ENCODE measurements at places on chromosomes 4 and X.

- DNase-seq = no peak
Measured at GRCh38 chrX:70042399-70043371, 7.1 kb downstream of the AWAT2 start.

DNA sequence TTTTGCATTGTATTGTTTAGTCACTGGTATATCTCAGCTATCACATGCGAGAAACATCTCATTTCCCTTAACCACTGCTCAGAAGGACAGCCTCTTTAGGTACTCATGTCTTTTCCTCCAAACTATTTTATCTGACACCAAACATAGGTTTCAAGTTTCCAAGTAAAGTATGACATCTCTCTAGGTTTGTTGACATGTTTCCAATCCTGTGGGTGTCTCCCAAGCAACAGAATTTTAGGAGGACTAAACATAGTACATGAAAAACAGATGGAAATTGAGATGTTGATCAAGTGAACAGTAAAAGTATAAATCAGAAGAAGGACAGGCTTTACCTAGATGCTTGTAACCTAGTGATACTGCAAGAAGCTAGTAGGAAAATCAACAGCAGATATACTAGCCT lies 371.4 kb downstream of the DTHD1 start:
- no peak for DNase-seq

- no peak for DNase-seq
Measured at GRCh38 chr4:118058955-118059354, 24.7 kb downstream of the NDST3 start.

- no peak for DNase-seq
Measured at GRCh38 chr4:86554646-86555045, 39.5 kb upstream of the PTPN13 start.

DNA sequence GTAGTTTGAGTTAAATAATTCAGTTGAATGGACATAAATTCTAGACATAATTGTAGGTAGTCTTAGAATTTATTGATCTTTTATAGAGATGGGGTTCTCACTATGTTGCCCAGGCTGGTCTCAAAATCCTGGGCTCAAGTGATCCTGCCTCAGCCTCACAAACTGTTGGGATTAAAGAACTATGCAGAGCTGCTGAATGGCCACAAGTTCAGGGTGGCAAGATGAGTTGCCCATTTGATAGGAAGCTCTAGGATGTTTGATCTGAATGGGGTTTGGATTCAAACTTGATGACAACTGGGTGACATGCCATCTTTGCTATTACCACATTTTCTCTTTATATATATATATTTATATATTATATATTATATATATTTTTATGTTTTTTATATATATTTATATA lies 3.6 kb downstream of the RPL36A start:
- DNase-seq = no peak

DNA sequence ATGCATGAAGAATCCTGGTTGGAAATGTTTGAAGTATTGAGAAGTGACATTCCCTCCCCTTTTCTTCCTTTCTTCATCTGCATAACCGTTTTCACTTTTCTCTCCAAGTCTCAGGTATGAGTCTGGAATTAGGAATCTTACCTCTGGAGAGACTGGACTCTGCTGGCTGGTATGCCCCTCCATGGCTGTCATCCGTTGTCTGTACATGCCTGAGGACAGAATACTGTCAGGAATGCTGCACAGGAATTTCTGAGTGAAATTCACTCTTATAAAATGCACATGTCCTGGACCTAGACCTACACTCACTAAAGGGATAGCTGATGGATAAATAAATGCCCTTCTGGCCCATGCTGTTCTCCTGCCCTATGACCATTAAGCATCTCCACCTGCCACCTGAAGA lies 179.5 kb downstream of the MSN start:
- no peak for DNase-seq

GRCh38 chr4:41189666-41190065 lies 24.7 kb downstream of the APBB2 start:
- no peak for DNase-seq

DNA sequence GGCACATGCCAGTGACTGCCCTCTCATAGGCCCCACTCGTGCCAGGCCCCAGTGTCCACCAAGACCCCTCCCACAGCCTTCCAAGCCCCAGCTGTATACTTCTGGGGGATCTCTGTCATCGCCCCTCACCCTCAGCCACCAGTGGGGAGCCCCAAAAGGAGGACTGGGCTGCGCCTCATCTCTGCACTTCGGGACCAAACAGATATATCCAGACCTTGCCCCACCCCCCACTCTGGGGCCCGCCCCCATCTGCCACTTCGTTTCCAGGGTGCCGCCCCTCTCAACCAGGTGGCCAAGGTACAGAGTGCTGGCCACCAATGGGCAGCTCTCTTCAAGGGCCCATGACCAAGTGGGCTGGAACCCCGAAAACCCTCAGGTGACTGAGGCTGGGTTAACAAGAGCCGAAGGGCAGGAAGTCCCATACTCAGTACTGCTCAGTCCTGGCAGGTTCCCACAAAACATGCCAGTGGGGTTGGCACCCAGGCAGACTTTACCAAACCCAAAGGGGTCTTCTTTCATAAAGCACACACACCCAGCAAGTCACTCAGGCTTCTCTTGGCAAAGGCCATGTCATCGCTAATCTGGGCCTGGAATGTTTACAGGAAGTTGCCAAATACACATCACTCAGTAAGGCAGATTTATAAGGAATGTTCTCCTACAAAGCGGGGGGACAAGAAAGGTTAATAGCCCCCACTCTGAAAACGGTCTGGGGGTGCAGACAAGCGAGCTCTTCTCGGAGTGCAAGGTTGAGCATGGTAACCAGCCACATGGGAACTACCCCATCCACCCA lies 4.4 kb downstream of the ZFYVE28 start:
- no peak for DNase-seq

DNA sequence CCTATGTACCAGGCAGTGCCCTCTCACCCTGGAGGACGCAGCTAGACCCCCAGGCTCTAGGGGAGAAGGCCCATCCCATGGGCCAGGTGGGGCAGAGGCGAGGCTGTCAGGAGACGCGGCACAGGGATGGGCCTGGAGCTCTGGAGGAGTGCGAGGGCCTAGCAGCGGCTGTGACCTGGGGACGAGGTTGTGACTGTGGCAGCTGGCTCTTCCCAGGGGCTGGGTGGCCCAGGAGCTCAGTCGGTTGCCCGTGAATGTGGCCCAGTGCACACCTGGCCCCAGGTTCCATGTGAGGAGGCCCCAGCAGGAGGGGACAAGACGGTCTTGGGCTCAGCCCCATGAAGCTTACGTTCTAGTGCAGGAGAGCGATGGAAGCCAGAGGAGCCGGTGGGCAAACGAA lies 31.0 kb upstream of the ADRA2C start:
- no peak for DNase-seq

- no peak for DNase-seq
Measured at GRCh38 chrX:133511041-133511440, 95.8 kb upstream of the GPC4 start.

GRCh38 chr4:82469791-82470345 lies 39.5 kb downstream of the ENOPH1 start:
- DNase-seq = no peak

DNA sequence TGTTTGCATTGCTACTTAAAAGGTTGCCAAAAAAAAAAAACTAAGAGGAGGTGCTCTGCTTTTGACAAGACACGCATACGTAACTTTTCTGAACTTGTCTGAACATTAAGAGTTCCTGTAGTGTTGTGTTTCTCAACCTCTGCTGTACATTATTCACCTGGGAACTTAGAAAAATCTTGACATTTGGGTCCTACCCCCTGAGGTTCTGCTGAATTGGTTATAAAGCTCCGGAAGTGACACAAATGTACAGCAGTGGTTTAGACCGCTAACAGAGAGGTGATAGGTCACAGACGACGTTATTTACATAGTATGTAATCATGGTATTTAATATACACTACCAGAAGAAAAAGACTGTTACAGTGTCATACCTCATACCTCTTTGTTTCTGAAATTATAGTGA lies 61.1 kb downstream of the CPEB2 start:
- no peak for DNase-seq

DNA sequence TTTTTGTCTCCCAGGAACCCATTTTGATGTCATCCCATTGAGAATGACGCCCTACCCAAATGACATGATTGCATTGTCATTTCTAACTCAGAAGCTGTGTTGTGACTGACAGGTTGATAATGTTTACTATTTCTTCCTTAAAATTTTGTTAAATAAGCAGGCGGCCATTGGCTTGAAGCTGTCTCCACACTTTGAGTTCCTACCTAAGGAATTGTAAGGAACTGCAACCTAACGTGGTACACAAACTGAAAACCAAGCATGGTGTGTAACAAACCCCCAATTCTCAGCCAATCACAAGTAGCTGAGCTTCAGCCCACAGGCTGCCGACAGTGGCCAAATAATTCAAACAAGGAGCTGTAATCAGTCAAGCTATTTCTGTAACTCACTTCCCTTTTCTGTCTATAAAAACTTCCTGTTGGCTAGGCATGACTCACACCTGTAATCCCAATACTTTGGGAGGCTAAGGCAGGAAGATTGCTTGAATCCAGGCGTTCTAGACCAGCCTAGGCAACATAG lies 2.9 kb upstream of the MND1 start:
- no peak for DNase-seq

DNA sequence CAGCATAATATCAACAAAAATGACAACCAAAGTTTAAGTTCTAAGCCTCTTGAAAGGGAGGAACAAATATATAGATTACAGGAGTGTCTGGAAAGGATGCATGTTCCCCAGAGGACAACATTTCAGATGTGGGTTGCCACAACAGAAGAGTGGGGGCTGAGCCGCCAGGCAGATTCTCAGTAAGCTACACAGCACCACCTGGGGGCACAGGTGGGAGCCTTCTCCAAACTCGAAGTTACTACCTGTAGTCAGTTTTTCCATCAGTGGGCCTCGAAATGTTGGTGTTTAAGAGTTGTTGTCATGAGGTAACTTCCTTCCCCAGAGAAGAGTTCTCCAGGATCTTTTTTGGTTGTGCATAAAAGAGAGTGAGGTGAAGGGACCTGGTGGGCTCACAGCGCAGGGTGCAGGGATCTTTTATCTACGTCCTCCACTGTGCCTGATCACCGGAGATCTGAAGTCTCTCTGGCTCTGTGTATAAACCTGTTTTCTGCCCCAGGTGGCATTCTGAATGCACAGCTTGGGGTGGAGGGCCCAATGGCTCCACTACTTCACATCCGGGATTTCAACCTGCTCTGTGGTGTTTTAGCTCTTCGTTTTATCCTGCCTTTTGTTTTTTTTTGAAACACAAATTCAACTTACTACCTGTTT lies 58.4 kb upstream of the STS start:
- no peak for DNase-seq

GRCh38 chr4:129095811-129096454 lies at the start of gene C4orf33:
Gene C4orf33, plus strand, starts transcription at chr4:129096152. Its CDS starts 6,459 bp downstream, at chr4:129102611.
- peak; percentile 48 for DNase-seq

GRCh38 chr4:150495550-150495949 lies 86.4 kb upstream of the MAB21L2 start:
- no peak for DNase-seq

GRCh38 chrX:41666251-41666650 lies 22.5 kb upstream of the GPR34 start:
- no peak for DNase-seq

GRCh38 chrX:123487669-123488068 lies 245.2 kb downstream of the THOC2 start:
- DNase-seq = no peak

DNA sequence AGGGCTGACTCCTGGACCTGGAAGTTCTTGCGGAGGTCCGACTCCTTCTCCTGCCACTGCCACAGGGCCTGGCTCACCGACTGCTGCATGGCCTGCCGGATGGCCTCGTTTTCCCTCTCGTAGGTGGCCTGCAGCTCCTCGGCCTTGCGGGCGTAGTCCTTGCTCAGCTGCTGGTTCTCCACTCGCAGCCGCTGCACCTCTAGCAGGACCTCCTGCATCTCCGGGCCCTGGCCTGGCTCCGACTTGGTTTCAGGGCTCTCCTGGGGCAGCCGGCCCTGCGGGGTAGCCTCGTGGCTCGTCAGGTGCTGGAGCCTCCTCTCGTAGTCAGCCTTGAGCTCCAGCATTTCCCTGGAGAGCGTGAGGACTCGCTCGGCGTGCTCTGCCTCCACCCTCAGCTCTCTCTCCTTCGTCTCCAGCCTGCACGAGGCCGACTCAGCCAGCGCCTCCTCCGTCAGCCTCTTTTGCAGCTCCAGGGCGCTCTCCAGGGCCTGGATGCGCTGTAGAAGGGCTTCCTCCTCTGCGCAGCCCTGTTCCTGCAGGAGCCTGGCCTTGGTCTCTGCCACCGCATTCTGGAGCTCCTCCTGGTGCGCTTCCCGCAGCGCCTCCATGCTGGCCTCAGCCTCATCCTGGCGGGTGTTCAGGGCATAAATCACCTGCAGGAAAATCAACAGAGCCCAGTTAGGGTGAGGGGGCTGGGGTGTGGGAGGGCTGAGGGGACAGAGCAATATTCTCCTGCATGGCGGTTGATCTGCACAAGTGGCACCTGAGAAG lies 72.2 kb downstream of the FAM184B start:
- no peak for DNase-seq

DNA sequence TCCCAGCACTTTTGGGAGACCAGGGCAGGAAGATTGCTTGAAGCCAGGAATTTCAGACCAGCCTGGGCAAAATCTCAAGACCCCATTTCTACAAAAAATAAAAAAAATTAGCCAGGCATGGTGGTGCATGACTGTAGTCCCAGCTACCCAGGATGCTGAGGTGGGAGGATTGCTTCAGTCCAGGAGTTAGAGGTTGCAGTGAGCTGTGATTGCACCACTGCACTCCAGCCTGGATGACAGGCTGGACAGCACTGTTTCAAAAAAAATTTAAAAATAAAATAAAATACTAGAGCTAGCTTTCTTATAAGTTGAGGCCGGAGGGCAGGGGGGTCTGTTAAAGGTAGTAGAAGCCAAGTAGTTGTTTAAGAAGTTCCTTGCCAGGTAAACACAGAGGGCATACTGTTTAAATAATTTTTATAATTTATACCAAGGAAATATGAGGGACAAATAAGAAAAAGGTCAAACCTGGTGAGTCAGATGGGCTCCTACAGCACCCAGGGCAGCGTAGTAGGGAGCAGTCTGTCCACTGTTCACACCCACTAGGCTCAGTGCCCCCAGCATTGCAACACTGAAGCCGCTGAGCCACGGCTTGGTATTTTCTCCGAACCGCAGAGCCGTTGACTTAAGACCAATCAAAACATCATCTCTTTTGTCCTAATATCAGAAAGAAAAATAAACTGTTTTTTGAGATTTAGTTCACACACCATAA lies 17.3 kb downstream of the COQ2 start:
- no peak for DNase-seq

GRCh38 chr4:160510928-160511327 lies 1408.0 kb downstream of the RAPGEF2 start:
- DNase-seq = no peak

- DNase-seq = no peak
Measured at GRCh38 chr4:83974111-83974780, 438.3 kb downstream of the GPAT3 start.

GRCh38 chr4:145503486-145504072 lies 21.9 kb downstream of the SMAD1 start:
- DNase-seq = no peak

DNA sequence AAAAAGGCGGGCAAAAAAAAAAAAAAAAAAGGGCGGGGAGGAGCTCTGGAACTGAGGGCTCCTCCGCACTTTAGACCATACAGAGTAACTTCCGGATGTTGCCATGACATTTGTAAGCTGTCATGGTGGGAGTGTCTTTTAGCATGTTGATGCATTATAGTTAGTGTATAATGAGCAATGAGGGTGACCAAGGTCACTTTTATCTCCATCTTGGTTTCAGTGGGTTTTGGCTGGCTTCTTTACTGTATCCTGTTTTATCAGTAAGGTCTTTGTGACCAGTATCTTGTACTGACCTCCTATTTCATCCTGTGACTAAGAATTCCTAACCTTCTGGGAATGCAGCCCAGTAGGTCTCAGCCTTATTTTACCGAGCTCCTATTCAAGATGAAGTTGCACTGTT lies 193.4 kb downstream of the UGT8 start:
- DNase-seq = no peak

- DNase-seq = no peak
Measured at GRCh38 chr4:20684852-20685763, 15.2 kb upstream of the PACRGL start.
